ENCODE measurements at places on chromosomes 13 and 19. TPM values are rescaled to one million over a fixed set of nuclear protein-coding genes. Genes with fewer than 3 reads are reported as not detected.
A peak's percentile ranks its signal among the peaks of the same experiment; 100 is the strongest.

Gene IGFL1
- polyA plus RNA-seq: not detected

Gene ZNF793
- polyA plus RNA-seq: 7.8 TPM

Gene TEKTIP1
- polyA plus RNA-seq: 4.0 TPM

Gene TMEM238
- 0.31 TPM for polyA plus RNA-seq

Gene ZNF723
- not detected for polyA plus RNA-seq

Gene METTL21C
- 44.9 TPM for polyA plus RNA-seq

GRCh38 chr19:1650650-1651567 is 1.5 kb downstream of the TCF3 start:
- no peak for DNase-seq

GRCh38 chr13:22387899-22388298 is 717.0 kb downstream of the FGF9 start:
- DNase-seq: no peak

- DNase-seq: peak; percentile 28
Measured at GRCh38 chr19:4197625-4198466, 15.4 kb downstream of the ANKRD24 start.

DNA sequence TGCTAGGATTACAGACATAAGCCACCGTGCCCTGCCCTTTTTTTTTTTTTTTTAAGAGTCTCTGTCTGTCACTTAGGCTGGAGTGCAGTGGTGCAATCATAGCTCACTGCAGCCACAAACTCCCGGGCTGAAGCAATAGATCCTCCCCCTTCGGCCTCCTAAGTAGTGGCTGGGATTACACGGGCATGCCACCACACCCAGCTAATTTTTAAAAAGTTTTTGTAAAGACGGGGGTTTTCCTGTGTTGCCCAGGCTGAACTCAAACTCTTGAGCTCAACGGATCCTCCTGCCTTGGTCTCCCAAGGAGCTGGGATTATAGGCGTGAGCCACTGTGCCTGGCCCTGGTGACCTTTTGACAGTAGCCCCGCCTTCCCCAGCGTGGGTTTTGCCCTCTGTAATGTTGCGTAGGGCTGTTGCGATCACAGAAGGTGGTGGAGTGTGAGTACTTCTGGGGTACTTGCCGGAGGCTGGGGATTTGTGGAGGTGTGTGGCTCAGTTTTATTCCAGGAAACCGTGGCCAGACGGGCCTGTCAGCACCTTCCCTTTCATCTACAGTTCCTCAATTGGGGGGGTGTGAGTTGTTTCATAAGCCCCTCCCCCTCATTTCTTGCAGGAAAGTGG is 11.6 kb upstream of the RETN start:
- no peak for DNase-seq

- no peak for DNase-seq
Measured at GRCh38 chr19:35729763-35730162, 12.0 kb downstream of the KMT2B start.

- DNase-seq: no peak
Measured at GRCh38 chr13:111265006-111265700, 55.3 kb upstream of the TEX29 start.

DNA sequence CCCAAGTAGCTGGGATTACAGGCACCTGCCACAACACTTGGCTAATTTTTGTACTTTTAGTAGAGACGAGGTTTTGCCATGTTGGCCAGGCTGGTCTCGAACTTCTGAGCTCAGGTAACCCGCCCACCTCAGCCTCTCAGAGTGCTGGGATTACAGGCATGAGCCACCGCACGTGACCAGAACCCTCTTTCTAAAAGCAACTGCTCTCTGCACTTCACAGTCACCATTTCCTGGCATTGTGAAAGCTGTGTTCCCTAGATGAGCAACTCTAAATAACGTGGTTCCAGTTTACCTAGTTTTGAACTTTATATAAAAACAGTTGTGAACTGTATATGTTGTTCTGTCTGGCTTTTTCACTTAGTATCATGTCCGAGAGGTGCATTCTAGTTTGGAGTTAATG is 152.9 kb downstream of the SIPA1L3 start:
- DNase-seq: no peak

DNA sequence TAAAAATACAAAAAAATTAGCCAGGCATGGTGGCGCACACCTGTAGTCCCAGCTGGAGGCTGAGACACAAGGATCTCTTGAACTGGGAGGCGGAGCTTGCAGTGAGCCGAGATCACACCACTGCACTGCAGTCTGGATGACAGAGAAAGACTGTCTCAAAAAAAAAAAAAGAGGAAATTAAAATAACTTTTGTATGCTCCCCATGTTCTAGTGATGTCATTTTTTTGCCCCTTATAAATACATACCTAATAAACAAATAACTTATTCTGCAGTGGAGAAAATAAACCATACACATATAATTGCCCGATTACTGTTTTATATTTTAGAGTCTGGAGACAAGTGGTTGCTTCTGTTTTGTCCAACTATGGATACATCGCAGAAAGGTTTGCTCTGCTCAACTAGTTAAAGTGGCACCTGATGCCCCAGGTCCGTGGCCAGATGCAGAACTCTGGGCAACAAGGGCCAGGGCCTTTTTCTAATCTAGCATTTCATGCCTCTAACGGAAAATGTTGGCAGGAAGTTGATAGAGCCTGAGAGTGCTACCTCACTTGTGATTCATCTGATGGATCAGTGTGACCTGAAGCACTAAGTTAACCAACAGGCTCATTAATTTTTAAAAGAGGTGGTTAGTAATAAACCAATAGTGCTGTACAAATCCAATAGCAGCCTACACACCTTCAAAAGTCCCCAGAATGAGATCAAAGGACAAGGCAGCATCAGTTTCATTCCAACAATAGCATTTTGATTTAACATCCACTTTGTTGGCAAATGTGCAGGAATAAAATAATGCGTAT is 18.8 kb downstream of the UBE2L5 start:
- DNase-seq: no peak

Measured in muscle of back (tissue), 13 donors.